ENCODE measurements at places on chromosomes 6 and 20.

DNA sequence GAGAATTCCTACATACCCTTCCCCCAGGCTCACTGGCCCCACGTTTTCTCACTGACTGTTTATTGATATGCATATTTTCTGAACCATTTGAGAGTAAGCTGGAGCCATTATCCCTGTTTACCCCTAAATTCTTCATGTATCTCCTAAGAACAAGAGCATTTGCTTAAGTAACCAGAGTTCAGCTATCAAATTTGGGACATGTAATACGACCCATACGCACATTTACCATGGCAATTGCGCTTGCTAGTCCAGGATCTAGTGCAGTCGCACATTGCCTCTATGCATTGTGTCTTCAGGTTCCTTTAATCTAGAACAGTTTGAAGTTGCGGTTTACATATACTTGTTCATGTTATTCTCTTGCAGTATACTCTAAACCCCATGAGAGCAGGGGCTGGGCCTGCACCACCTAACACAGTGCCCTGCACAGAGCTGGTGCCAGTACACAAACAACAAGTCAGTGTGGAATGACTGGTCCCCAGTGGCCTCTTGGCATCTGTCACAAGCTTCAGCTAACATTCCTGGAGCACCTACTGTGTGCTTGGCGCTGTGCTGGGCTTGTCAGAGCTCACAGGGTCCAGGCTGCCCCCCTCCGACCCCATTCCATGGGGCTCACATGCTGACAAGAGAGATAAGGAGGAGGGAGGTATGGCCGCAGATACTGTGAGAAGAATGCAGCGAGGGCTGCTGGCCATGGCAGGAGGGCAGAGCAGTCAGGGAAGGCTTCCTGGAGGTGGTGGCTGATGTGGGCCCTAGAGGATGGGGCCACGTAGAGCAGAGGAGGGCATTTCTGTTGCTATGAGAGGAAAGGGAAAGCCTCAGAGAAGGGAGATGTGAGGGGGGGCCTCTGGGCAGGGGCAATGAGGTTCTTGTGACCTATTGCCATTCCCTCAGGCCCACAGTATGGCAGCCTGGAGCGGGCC lies 28.1 kb downstream of the SPDEF start:
- DNase-seq: no peak

- DNase-seq: no peak
Measured at GRCh38 chr6:79188885-79189480, 45.5 kb downstream of the HMGN3 start.

DNA sequence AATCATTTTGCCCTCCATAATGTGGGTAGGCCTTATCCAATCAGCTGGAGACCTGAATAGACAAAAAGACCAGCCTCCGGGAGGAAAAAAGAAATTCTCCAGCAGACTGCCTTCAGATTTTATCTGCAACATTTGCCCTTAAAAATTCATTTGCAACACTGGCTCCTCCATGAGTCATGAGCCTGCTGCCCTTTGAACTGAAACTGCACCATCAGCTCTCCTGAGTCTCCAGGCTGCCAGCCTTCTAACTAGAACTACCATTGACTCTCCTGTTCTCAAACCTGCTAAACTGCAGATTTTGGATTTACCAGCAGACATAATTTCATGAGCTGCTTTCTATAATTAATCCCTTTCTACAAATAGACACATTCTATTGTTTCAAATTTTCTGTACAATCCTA lies 223.9 kb upstream of the THEMIS start:
- peak; percentile 58 for DNase-seq

DNA sequence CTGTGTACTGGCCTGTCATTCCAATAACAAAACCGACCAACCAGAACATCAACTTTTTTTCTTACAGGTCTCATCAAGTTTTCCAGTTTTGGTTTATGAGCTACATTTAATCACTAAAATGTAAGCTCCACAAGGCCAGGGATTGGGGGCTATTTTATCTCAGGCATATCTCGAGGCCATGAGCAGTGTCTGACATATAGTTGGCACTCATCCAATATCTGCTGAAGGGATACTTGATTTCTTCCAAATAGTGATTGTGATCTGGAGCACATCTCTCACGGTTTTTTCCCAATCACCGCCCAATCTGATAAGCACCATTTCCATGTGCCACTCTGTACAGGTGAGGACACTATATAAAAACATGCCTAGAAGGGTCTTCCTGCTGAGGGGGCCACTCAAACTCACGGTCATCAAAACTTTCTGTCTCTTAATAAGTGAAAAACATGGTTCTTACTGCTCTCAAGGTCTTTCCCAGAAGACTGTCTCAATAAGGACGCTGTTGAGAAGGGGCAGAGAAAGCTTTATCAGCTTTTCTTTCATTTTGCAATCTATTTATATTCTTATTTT lies 65.5 kb downstream of the MAN1A1 start:
- DNase-seq: no peak

GRCh38 chr6:44497807-44498206 lies 110.3 kb downstream of the CDC5L start:
- DNase-seq: no peak

- peak; percentile 99 for DNase-seq
Measured at GRCh38 chr20:4507288-4507719, 214.4 kb upstream of the PRND start.

DNA sequence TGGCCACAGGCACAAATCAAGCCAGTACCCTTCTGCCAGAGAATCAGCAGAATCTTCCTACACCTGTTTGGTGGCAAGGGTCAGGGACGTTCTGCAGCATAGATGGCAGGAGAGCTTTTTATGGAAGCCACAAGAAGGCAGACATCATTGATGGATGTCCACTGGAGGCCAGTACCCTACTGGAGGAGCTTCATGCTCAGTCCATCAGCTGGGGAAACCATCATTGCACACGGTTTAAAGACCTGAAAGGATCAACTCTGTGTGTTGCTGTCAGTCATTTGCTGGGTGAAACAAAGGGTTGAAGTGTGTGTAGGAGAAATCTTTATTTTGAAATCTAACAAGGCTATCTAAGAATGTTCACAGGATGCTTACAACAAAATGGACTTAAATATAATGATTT lies 158.9 kb upstream of the SASH1 start:
- no peak for DNase-seq

GRCh38 chr6:167921831-167922230 lies 75.6 kb upstream of the KIF25 start:
- no peak for DNase-seq

DNA sequence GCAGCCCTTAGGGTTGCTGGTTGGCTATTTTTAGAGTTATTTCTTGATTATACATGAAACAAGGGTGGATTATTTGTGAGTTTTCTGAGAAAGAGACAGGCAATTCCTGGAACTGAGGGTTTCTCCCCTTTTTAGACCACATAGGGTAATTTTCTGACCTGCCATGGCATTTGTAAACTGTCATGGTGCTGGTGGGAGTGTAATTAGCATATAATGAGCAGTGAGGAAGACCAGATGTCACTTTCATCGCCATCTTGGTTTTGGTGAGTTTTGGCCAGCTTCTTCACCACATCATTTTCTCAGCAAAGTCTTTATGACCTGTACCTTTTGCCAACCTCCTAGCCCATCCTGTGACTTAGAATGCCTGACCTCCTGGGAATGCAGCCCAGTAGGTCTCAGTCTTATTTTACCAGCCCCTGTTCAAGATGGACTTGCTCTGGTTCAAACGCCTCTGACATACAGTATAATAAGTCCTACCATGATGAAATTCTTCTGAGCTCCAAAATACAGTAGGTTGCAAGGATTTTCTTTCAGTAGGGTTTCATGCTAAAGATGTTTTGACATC lies 117.1 kb downstream of the ISM1 start:
- no peak for DNase-seq

DNA sequence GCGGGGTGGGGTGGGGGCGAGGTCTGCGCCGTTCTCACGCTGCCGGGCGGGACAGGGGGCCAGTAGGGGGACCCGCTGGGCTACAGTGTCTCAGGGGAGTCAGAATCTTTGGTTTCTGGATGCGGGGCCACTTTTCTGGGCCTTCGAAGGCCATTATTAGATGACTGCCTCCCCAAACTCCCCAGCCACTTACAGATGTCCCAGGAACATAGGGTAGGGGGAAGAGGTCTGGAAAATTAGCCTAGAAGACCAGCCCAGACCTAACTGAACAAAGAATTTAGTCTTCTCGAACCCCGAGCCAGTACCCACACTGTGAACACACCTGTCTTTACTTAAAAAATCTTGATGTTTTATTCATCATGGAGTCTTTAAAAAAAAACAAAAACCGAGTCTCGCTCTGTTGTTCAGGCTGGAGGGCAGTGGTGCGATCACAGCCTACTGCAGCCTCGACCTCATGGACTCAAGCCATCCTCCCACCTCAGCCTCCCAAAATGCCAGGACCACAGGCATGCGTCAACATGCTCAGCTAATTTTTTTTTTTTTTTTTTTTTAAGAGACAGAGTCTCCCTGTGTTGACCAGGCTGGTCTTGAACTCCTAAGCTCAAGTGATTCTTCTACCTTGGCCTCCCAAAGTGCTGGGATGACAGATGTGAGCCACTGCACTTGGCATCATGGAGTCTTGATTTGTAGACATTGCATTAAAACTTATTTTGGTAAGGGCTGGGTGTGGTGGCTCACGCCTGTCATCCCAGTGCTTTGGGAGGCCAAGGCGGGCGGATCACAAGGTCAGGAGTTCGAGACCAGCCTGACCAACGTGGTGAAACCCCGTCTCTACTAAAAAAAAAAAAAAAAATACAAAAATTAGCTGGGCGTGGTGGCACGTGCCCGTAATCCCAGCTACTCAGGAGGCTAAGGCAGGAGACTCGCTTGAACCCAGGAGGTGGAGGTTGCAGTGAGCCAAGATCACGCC lies 3.3 kb upstream of the SLC29A1 start:
- no peak for DNase-seq

DNA sequence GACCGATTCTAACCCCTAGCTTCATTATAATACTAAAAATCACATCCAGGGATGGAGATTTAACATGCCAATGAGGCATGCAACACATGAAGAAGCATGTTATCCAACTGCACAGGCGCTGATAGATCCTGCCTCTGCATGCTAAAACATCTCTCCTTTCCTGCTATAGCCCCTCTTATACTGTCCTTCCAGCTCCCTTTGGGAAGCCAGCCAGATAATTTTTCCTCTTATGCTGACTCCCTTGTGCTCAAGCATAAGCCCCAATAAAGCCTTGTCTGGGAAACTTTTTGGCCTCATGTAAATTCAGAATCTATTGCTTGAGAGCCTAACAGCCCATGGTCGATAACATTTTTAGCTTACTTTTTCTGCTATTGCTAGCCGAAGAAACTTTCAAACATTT lies 404.3 kb downstream of the EPM2A start:
- DNase-seq: no peak

GRCh38 chr6:74690365-74690764 lies 515.5 kb downstream of the COL12A1 start:
- peak; percentile 13 for DNase-seq

DNA sequence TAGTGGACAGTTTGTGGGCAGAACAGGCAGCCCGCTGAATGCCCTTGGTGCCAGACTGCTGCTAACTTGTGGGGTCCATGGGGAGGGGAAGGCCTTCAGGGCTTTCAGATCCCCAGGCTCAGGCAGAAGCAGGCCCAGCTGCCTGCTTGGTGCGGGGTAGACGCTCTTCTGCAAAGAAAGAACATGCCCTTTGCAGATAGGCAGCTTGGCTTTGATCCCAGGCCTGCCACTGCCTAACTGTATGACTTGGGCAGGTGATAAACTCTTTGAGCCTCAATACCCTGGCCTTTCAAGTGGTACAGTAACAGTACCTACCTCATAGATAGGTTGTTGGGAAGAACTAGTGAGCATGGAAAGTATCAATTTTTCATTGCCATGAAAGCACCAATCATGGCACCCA lies 28.4 kb downstream of the CHMP4B start:
- DNase-seq: no peak

- DNase-seq: peak; percentile 98
Measured at GRCh38 chr6:156953479-156954146, 176.4 kb downstream of the ARID1B start.

DNA sequence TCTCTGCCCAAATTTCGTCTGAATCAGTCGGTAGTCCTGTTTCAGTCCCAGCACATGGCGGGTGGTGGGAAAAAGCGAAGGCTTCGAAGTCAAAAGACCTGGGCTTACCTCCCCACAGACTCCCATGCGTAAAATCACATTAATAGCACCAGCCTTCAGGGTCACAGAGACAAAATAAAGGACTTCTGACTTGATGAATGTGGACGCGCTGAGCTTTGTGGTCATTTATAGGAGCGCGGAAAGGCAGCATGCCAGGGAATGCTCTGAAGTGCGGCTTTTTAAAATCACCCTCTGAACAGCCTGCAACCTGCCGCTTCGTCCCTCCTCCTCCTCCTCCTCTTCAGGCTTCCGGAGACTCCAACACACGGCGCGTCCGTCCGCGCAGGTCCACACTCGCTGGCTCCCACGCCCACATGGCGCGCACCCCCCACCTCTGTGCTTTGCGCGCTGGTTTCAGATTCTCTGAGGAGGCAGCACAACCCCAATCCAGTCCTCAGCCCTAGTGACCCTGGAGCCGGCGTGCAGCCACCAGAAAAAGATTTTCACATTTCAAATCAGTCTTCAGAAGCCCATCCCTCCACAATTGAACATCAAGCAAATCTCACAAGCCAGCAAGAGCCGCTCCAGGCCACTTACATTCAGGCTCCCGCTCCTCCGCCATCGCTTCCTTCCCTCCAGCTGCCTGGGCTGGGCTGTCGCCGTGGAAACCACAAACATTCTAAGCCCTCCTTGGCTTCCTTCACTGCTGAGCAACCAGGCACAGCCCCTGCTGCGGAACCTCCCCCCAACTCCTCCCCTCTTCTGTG lies at the start of gene C6orf118:
Gene C6orf118, minus strand, starts transcription at position 680 of the 806 bp plus-strand sequence. Its CDS starts 19 bp downstream, at position 661.
- no peak for DNase-seq

- DNase-seq: no peak
Measured at GRCh38 chr6:80105972-80106417, 476 bp upstream of the BCKDHB start.

GRCh38 chr20:44491635-44492395 lies 16.1 kb downstream of the TTPAL start:
- peak; percentile 84 for DNase-seq

Measured in EH (cell line).